ENCODE measurements at places on chromosomes 12 and 14. TPM values are rescaled to one million over a fixed set of nuclear protein-coding genes. Genes with fewer than 3 reads are reported as not detected.

Gene C12orf50
- total RNA-seq = not detected

DNA sequence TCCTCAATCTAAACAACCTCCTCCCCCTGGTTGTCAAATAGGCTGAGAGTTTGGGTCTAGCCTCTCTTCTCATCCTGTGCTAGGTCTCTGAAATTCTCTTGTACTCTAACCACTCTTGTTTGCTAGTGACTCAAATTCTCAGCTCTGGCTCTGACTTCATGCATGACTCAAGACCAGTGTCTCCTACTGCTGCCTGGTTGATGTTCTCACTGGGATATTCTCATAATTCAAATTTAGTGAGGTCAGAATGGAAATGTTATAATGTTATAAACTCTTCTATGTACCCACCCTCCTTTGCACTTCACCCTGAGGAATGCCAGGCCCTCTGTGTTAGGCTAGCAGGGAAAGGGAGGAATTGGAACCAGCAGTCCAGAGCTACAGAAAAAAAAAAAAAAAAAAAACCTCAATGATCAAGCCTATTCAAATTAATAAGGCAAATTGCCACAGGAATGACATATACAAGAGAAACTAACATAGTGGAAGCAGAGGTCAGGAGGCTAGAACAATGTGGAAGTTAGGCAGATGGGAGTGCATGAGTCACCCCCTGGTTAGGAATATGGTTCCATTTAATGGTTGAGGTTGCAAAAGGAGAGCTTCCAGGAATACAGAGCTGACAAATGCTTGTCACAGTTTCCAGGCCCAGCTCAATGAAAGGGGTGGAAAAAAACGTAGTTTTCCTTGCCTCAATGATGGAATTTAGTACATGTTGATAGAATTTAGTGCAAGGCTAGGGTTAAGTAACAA lies 459.5 kb downstream of the RMST start:
- no peak for DNase-seq

Gene DCN
- total RNA-seq = 470 TPM

GRCh38 chr14:32374155-32374554 lies 45.1 kb downstream of the AKAP6 start:
- DNase-seq = no peak

Gene SSPN
- 177 TPM for total RNA-seq

DNA sequence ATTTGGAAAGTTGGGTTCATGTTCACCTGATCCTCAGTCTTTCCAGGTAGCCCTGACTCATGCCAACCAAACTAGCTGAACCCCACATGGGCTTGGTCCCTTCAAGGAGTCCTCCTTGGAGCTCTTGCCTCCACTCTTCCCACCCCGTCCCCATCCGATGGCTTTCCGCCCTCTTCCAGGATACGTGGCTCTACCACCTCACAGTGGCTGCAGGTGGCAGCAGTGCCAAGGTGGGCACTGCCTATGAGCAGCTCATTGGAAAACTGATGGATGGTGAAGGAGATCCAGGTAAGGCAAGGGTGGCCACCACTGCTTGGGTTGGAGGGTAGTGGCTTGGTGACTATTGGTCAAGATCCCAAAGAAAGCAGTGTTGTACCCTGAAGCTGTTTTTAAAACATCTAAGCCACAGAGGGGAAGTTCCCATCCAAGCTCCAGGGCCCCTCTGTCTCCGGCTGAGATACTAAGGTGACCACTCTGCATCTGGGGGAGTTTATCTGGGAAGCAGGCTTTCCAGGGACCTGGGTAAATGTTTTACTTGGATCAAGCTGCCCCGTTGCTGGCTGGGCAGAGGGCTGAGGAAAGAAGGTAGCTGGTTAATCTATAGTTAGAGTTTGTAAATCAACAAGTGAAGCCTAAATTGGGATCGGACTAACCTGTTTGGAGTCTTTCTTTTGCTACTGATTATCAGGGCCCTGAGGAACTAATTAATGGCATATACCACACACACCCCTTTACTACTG lies 23.7 kb downstream of the PIGH start:
- no peak for DNase-seq

DNA sequence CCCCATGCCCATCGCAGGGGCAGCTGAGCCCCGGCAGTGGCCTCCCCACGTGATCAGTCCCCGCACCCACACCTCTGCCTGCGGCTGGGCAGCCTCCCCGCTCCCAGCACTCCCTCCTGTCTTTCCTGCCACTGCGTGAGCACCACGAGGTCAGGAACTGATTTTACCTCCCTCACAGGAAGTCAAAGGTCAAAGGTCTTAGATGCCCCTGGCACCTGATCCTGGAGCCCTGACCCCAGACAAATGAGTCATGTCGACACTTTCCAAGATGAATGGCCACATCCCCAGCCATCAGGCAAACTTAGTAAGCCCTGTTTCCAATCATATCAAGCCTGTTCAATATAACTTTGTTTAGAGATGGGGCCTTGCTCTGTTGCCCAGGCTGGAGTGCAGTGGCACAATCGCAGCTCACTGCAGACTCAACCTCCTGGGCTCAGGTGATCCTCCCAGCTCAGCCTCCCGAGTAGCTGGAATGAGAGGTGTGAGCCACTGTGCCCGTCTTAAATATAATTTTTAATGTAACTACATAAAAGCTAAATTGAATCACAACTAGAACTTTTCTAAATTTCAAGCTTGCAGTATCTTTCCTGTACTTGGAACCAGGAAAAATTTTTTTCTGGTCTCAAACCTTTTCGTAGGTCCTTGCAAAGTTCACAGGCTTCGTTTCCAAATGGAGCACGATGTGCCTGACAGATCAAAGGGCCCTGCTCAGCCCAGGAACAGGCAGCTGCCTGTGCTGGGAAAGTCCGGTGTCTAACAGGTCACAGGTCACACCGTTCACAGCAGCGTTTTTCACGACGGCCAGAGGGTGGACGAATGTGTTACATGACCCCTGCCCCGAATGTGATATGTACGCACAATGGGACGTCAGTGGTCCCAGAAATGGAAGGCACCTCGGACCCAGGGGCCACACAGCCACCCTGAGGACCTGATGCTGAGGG lies 1.9 kb downstream of the LRCOL1 start:
- no peak for DNase-seq

- DNase-seq = peak; percentile 69
Observed at GRCh38 chr12:4448371-4448940, 2.8 kb upstream of the FGF6 start.

DNA sequence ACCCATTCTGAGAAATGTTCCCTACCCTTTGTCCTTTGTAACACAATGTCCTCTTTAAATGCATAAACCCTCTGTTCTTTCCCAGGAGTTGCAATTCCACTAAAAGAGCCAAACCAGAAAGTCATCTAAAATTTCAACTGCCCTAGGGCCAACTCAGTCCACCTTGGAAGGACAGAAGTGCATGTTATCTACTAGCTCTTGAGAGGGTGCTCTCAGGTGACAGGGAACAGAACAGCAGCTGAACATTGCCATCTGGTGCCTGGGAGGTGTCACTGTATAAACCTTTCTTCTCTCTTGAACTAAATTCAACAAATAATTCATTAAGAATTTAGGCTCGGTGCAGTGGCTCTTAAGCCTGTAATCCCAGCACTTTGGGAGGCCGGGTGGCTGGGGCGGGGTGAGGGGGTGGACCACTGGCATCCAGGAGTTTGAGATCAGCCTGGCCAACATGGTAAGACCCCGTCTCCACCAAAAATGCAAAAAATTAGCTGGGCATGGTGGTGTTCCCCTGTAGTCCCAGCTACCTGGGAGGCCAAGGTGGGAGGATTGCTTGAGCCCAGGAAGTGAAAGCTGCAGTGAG lies 10.3 kb upstream of the FERMT2 start:
- peak; percentile 51 for DNase-seq

- DNase-seq = no peak
Observed at GRCh38 chr14:61701946-61702345, 6.6 kb downstream of the HIF1A start.

GRCh38 chr12:5599378-5599777 lies 167.5 kb downstream of the NTF3 start:
- no peak for DNase-seq

Gene LBHD2
- not detected for total RNA-seq

DNA sequence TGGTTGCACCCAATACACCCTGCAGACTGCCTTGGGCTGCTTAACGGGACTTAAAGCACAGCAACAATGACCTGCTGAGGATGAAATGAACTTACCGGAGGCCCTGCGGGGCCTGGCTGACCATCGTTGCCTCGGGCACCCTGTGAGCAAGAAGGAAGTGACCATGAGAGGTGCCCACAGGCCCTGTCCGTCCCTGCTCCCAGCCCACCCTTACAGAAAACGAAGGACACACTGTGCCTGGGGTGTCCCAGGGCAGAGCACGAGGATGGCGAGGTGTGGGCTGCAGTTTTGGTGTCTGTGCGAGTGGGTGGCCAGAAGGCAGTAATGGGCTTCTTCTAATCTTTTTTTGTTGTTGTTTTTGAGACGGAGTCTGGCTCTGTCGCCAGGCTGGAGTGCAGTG lies 14.6 kb downstream of the COL2A1 start:
- DNase-seq = no peak

Gene COCH
- 2.8 TPM for total RNA-seq

DNA sequence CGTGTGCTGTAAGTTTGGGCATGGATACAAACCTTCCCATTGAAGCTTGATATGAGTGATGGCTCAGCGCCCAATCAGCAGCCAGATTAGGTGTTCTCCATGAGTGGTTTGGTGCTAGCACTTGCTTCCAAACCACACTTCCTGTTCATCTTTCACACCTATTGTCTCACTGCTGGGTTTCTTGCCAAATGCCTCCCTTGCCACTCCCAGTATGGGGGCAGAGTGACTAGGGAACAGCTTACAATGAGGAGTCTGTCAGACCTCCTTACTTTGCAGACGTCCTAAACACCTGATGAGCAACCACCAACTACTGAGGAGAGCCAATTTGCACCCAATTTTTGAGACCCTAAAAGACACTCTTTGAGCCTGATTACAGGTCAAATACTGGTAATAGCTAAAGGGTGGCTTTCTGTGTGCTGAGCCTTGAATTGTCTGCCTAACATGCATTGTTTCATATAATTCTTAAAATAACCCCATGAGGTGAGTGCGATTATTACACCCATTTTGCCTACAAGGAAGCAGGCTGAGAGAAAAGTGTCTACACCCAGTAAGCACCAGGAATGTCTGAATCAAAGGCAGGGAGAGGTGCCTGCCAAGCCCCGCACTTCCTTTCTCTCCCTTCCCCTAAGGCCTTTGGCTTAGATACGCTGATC lies 48.4 kb upstream of the FOS start:
- no peak for DNase-seq

GRCh38 chr12:105316931-105317852 lies 13.3 kb upstream of the C12orf75 start:
- peak; percentile 22 for DNase-seq

GRCh38 chr14:77520555-77520954 lies 21.9 kb upstream of the ISM2 start:
- no peak for DNase-seq

Gene CCDC196
- not detected for total RNA-seq

- DNase-seq = peak; percentile 64
Observed at GRCh38 chr12:43836475-43836989, 651 bp downstream of the TMEM117 start.

DNA sequence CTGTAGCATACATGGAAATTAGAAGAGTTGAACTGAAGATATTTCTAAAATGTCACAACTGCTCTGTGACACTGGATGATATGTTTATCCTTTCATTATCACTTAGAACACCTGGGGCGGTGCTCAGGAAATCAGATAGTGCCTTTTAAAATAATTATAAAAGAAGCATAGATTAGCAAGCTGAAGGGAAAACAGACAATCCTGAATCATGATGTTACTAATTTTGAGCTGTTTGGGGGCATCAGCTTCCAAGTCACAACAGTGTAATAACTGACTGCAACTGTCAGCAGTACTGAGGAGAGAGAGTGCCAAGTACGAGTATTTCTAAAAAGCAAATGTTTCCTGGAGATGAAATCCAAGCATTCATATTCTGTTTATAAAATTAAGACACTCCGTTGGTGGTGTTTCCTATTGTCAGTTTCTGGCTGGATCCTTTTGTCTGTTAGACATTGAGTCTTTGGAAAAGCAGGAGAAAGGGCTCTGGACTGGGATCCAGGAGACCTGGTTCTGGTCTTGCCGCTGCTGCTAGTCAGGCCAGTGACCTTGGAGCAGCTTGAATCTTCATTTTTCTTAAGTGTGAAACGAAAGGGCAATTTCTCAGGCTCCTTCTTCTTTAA lies 380.1 kb downstream of the EGLN3 start:
- DNase-seq = peak; percentile 53
